ENCODE measurements at places on chromosomes 4 and X.

DNA sequence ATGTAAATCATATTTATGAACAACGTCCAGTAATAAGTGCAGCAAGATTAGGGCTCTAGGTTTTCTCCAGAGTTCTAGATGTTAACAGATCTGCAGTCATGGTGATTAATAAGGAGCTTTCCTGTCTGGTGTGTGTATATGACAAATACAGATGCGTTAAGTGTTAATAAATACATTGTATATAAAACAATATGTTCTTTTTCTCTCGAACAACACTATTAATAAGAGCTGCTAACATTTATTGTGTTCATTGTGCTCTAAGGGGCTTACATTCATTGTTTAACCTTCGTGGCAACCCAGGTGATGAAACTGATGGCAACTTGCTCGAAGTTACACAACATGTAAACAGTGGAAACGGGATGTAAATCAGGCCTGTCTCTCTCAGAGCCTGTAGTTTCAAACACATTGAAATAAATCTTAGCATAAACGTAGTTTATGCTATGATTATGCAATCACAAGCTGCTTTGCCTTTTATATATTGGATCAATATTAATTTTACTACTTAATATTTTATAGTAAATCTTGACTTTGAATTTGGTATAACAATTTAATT is 547 bp upstream of the CLGN start:
- no peak for DNase-seq

GRCh38 chr4:153438916-153439756 is 27.0 kb upstream of the TMEM131L start:
- DNase-seq: no peak

DNA sequence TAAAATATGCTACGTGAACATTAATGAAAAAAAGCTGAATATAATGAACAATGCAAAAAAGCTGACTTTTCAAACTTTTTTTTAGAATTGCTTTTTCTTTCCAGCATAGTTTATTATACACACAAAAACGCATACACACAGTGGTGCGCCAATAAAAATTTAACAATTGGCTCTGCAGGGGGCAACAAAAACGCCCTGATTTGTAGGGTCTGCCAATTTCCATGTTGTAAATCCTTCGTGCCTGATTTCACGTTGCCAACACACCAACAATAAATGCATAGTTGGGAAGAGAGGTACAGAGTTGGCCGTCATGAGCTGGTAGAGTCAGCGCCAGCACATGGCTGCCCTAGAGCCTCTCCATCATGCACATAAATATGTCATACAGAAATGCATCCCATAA is 333.1 kb downstream of the MAPK10 start:
- no peak for DNase-seq

GRCh38 chr4:96035727-96036126 is 195.8 kb downstream of the PDHA2 start:
- DNase-seq: no peak

DNA sequence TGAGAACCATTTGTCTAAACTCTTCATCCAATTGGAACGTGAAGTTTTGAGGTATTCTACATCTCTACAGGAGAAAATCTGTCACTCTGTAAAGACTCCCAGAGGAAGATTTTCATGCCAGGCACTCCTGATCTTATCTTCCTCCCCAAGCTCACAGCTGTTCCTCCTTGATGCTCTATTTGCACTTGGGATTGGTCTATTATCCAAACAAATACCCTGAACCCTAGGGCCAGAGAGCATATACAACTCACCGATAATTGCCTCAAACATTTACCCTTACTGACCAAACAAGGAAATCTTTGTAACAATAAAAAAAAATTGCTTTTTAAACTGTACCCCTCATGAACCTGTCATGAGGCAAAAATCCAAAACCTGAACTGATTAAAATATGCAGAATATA is 372.7 kb downstream of the SH2D1A start:
- DNase-seq: peak; percentile 1

DNA sequence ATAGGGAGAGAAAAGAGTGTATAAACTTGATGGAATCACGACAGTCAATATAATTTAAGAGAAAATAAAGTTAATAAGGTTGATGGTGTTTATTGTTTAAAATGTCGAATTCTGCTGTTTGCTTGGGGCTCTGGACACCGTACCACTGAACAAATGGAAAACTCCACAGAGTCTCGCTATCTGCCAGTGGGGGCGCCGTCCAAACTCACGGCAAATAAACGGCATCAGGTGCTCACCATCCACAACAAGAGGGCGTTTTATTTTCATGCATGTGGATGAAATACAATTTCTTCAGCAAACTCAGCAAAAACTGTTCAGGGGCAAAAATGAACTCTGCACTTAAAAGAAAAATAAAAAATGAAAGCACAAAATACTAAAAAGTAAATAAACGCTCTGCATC is 46.6 kb upstream of the FAM47C start:
- DNase-seq: no peak

- no peak for DNase-seq
These were observed 84.5 kb downstream of the ACOX3 start for GRCh38 chr4:8355864-8356565.

GRCh38 chr4:105283501-105283900 is 136.8 kb downstream of the TET2 start:
- no peak for DNase-seq

- DNase-seq: no peak
These were observed 171.7 kb upstream of the ZCCHC13 start for GRCh38 chrX:74132280-74132679.

- DNase-seq: no peak
These were observed 236.0 kb downstream of the AFAP1 start for GRCh38 chr4:7703688-7704087.

- DNase-seq: no peak
These were observed 33.5 kb downstream of the HTRA3 start for GRCh38 chr4:8303081-8303480.

- DNase-seq: no peak
These were observed 138.0 kb upstream of the USP9X start for GRCh38 chrX:40947276-40947675.

GRCh38 chr4:145909773-145910172 is 28.9 kb downstream of the ZNF827 start:
- DNase-seq: no peak

DNA sequence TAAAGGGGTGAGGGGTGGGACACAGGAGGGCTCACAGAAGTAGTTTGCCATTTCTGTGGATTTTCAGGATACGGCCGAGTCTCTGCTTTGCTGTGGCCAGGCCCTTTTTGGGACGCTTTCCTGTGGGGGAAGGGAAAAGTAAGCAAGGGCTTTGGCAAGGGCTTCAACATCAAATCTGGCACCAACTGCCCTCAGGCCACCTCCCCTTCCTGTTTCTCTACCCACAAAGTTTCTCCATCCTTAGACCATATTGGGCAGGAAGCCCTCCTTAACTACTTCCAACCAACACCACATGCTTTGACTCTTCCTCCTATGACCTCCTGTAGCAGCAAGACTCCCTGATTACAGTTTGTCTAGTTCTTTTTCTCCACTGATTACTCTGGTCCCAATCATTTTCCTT is 105.1 kb downstream of the PHF8 start:
- DNase-seq: no peak

DNA sequence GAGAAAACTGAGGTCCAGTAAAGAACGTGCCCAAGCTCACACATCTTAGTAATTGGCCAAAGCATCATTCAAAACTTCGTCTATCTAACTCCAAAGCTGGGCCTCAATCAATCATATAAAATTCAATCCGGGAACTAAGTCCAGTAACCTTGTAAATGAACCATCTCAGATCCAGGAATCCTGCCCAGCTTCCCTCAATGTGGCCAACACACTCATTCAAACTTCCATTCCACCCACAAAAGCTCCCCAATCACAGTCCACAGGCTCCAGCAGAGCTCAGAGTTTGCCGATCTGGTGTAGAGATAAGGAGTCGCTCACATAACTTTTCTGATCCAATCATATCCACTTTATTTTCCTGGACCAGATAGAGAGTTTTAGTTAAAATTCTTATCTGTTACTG is 144.8 kb downstream of the SPATA18 start:
- no peak for DNase-seq

DNA sequence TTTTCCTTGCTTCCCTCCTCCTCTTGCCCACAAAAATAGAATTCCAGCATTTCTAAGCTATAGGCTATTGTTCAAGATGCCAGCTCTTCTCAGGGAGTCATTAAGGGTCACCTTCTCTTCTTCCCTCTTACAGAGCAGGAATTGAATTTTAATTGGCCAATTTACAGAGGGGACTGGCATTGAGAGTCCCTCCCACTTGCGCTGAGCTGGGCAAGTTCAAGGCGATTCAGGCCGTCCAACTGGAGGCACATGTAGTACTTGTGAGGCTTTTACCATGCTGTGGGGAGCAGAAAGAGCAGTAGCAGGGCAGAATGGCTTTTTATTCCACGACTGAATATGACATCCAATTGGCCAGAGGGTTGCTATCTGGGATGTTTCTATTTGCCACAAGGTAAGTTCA is 181.9 kb downstream of the SOWAHB start:
- no peak for DNase-seq

DNA sequence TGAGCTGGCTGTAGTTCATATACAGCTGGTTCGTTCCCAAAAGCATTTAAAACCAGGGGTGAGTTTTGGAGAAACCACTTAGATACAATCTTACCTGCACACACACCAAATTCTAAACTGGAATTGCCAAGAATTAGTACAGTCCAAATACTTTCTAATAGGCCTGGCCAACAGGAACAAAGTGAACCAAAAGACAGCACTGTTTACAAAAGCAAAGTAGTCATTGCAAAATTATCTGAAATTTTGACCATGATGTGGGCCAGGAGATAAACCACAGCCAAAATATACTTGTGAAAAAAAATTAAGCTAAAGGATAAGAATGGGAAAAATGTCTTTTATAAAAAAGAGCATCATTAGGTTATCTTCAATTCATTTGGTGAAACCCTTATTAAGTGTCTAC is 37.9 kb upstream of the NAP1L5 start:
- DNase-seq: no peak

DNA sequence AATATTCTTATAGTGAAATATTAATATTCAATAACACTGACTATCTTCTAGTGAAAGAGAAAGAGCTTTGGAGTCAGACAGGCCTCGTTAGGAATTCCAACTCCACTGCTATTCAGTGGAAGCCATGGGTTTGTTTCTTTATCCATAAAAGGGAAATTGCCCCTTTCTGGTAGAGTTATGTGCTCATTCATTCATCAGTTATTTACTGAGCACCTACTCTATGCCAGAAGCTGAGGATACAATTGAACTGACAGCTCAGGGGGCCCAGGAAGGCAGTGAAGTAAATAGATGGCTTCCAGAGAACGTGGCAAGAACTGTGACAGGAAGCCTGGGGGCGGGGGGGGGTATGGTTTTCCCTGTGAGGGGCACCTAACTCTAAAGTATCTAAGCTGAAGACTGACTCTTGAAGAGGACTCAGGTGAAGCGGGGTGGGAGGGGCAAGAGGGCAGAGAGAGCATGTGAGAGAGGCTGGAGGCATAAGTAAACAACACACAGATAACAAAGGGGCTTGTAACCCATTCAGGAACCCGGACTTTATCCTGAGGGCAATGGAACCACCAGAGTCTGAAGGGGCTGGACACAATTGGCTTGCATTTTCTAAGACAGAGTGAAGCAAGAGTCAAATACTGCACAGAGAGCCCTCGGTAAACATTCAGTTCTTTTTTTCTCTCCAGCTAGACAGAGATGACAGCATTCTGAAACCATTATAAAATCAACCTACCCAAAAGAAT is 20.3 kb downstream of the ANXA5 start:
- DNase-seq: no peak

GRCh38 chr4:168453146-168453545 is 27.1 kb downstream of the DDX60L start:
- no peak for DNase-seq

DNA sequence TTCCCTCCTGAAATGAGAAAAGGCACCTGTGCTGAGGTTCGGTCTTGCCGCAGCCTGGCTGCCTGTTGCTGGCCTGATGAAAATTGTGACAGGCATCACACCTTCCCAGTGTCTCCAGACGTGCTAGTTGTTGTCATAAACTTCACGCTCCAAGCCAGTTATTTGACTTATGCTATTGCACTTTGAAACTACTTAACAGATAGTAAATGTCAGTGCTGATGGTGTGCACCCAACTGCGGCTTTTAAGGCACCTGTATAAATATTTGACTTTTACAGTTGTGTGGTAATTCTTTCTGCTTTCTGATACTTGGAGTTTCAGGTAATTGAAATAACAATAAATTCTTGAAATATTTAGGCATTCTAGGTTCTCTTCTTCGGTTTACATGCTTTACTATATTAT is 1.8 kb downstream of the WWC2 start:
- DNase-seq: no peak

DNA sequence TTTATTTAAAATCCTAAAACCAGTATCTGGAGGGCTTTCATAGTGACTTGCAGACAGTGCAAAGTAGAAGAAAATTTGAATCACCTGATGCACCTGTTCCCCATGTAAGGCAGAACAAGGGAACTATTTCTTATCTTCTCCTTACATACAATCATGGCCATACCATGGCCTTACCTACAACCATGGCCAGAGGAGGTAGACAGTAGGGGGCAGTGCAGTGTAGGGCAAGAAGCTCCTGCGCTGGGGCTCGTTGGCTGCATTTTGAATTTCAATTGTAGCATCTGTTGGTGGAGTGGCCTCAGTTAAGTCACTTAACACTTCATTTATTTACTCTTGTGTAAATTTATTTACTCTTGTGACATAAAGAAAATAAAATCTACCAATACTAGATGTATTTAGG is 33.0 kb downstream of the GALNTL6 start:
- no peak for DNase-seq

DNA sequence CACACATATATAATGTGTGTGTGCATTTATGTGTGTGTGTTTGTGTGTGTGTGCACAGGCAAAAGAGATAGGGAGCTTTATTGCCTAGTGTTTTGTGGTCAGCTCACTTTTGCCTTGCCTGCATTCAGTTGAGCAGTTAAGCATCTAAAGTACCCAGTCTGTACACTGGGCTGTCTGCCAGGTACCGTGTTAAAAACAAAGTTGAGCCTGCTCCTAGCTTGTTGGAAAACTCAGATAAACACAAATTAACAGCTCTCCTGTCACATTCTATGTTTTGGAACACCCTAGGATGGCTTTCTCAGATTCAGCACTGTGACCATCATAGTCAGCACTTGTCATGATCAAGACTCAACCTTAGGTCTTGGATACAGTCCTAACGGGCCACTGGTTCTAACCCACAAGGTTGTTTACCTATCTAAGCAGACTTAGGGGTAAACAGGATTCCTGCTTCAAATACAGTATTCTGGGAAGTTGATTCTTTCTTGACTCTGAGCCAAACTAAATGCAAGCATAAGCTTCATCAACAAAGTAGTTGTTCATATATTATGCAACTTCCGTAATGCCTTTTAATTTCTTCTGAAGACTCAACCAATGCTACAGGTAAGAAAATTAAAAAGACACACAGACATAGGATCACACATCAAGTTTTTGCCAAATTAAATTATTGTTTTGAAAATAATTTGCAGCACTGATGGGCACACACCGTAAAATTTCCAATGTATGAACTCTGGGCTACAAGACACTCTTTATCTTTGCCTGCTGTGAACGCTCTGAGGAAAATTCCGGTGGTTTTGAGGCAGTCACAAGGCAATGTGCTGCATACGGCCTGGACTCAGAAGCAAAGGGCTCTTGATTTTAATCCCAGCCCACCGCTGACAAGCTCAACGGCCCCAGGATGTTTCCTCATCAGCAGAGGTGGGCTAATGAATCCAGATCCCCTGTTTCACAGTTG is 11.3 kb upstream of the CD99 start:
- no peak for DNase-seq
